ENCODE measurements at places on chromosomes 16 and 17.

GRCh38 chr17:68179236-68179925, 68.5 kb upstream of the AMZ2 start:
- no peak for DNase-seq

GRCh38 chr17:14461227-14461548, 160.3 kb downstream of the HS3ST3B1 start:
- DNase-seq, result no peak

GRCh38 chr16:25158401-25158800, 46.9 kb downstream of the LCMT1 start:
- DNase-seq, result no peak

GRCh38 chr16:337437-337836, 15.1 kb downstream of the AXIN1 start:
- no peak for DNase-seq
